ENCODE measurements at places on chromosomes 4 and X. TPM values are rescaled to one million over a fixed set of nuclear protein-coding genes. Genes with fewer than 3 reads are reported as not detected.

DNA sequence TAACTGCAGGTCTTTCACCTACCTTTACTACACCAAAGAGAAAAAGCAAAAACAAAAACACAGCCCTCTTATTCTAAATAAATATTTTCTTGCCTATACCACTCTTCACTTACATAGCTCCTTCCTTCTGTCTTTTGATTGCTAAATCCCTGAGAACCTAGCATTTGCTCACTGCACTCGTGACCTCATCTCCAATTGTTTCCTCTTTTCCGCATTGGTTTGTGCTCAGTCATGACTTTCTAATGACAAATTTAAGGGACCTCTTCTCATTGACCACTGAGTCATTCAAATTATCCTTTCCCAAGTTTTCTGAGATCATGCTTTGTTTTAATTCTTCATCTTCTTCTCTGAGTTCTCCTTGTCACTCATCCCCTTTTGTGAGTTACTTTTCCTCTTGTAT is 1697.1 kb downstream of the STIM2 start:
- no peak for DNase-seq

DNA sequence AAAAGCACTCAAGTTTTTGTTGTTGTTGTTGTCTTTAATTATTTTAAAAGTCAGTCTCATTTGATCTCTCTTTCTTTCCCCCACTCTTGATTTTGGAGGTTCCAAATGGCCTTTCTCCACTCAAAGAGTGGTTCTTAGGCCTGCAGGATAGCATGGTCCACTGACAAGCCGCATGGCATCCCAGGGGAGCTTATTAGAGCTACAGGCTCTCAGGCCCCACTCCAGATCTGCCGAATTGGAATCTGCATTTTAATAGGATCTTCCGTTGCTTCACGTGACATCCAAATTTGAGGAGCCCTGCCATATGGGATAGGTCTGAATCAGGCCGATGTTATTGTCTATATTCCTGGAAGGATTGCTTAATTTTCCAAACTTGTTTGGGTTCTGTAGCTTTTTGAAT is 72.1 kb downstream of the CPE start:
- no peak for DNase-seq

- DNase-seq = no peak
Observed at GRCh38 chr4:160117686-160118085, 1014.8 kb downstream of the RAPGEF2 start.

GRCh38 chr4:42420140-42420539 is 22.9 kb downstream of the SHISA3 start:
- no peak for DNase-seq

Gene NHSL2
- polyA plus RNA-seq = 3.7 TPM

Gene TKTL2
- not detected for polyA plus RNA-seq

- DNase-seq = no peak
Observed at GRCh38 chrX:40912576-40912975, 172.7 kb upstream of the USP9X start.

Gene USP51
- polyA plus RNA-seq = 2.9 TPM

Gene KLHL2
- polyA plus RNA-seq = 3.2 TPM

Gene NAP1L5
- 1.3 TPM for polyA plus RNA-seq

- DNase-seq = no peak
Observed at GRCh38 chr4:82814034-82814433, 15.4 kb upstream of the SCD5 start.

Gene TEX13C
- 0.03 TPM for polyA plus RNA-seq

Gene GPM6B
- polyA plus RNA-seq = 179 TPM

Gene FAM9B
- polyA plus RNA-seq = not detected

GRCh38 chr4:183967266-183967665 is 62.2 kb downstream of the STOX2 start:
- DNase-seq = no peak

Data from H1 (cell line).